AG09309 (cell line): ENCODE measurements at places on chromosomes 12 and 14.
A peak's percentile ranks its signal among the peaks of the same experiment; 100 is the strongest.

GRCh38 chr12:127355061-127355841 is 911.7 kb upstream of the TMEM132C start:
- no peak for DNase-seq

DNA sequence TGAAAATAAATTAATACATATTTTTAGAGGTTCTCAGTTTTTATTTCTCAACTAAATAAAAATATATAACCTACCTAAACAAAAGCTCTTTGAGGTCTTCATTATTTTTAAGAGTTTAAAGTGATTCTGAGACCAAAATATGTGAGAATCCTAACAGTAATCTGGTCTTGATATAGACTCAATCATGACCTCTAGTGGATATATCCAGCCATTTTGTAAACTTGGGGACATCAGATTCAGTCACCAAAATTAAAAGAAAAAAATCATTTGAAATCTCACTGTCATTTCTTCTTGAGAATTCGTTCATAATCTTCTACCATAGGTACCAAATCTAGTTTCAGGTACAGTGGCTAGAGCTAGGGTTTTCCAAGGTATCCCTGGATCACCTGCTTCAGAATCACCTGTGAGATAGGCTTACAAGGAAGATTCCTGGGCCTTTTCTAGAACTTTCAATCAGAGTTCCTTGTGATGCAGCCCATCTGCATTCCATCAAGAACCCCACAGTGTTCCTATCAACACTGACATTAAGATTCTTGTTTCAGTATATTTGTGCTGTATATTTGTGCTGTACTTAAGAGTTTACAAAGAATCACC is 214.9 kb downstream of the ADAMTS20 start:
- no peak for DNase-seq

DNA sequence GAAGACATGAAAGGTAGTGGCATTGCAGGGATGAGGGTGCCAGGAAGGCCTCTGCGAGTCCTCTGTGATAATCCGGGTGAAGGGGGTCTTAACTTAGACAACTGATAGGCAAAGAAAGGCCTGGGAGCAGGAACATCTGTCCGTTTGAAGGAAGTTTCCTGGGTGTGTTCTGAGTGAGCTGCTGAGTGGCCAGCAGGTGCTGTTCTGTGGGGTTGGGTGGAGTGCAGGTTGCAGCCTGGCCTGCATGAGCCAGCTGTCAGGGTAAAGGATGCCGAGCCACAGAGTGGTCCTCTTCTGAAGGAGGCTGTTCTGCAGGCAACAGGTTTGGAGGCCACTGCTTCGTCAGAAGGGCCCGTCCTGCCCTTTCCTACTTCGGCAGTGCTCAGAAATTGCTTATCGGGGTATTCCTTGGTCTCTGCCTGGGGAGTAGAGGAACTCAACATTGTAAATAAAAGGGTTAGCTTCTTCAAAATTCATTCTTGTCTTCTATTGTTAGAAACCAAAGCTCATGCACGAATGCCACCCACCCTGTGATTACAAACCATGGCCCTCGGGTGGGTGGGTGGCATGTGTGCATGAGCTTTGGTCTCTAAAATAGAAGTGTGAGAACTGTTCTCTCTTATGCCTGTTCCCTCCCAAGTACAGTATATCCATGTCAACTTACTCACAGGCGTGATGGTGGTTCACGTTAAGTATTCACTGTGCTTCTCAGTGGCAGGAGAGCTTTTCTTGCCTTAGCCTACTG is 118.9 kb downstream of the CHST11 start:
- no peak for DNase-seq

DNA sequence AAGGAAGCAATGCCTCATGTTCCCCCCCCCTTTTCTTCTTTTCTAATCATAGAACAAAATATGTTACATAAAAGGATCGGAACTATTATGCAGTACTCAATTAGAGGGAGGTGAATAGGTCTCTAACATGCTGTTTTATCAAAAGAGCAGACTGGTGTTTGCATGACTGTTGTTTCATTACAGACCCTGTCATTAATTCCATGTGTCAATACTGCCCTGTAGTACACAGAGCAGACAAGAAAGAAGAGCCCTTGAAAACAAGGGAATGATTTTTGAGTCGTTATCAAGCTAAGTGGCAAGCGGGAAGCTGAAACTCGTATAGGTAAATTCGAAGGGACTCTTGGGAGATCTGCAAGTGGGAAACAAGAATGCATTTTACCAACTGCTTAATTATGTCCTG is 76.9 kb upstream of the TMEM263 start:
- no peak for DNase-seq

GRCh38 chr12:47824198-47824597 is 4.5 kb upstream of the HDAC7 start:
- DNase-seq = no peak

- no peak for DNase-seq
Measured at GRCh38 chr12:132160016-132160415, 15.8 kb downstream of the NOC4L start.

GRCh38 chr14:68888025-68888850 is 90.9 kb downstream of the ACTN1 start:
- DNase-seq = no peak

DNA sequence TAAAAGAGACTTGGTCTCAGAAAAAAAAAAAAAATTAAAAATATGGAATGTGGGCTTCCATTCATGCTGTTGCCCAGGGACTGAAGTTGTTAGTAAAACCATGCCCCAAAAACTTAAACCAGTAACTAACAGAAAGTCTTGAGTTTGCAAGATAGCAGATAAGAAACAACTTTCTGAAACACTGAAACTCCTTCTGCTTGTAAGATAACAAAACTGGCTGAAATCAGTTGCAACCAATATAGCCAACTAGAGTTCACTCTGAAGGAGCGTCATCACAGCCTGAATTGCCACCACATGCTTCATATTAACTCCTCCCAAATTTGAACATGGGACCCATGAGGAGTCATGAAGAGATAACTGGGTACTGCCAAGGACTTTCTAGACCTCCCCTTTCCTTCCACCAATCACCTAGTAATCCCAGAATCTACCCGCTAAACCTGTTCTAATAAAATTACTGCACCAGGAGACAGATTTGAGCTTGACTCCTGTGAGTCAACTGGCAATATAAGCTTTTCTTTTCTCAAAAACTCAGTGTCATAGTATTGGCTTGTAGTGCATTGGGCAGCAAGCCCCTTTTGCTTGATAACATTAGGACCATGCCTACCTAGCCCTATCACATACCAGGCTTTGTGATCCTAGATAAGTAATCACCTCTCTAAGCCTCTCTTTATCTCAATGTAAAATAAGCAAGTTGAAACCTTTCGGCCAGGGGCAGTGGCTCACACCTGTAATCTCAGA is 53.6 kb downstream of the R3HDM2 start:
- no peak for DNase-seq

- DNase-seq = no peak
Measured at GRCh38 chr12:96902076-96902475, 5.0 kb upstream of the NEDD1 start.

GRCh38 chr14:69595336-69595735 is 16.1 kb upstream of the SUSD6 start:
- no peak for DNase-seq

DNA sequence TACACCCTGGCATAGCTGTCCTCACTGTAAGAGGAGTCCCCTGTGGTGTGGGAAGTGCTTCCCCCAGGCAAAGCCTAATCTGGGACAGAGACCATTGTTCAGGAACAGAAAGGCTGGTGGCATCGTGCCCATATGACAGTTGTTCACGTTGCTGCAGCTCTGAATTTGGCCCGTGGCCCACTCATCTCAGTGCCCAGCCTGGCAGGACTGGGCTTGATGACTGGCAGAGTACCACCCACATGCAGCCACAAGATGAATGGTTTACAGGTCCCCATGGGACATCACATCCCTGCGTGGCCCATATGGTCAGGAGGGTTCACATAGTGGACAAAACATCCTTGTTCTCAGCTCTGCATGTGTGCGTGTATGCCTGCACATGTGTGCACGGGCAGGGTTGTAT is 17.5 kb downstream of the IQSEC3 start:
- no peak for DNase-seq

DNA sequence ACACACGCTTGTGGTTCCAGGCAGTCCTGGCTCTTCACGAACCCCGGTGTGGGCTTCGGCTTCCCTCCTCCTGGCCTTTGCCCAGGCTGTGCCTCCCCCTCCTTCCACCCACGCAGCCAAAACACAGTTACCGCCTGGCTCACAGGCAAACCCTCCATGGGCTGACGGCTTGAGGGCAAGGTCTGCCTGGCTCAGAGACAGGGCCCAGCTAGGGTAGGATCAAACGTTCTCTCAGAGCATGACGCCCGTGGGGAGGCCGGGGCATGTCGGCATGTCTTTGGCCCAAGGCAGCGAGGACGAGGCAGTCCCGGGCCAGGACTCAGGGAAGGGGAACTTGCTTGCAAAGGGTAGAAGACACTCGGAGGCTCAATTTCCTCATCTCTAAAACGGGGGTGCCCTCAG is 2.1 kb downstream of the SLC25A47 start:
- DNase-seq = no peak

DNA sequence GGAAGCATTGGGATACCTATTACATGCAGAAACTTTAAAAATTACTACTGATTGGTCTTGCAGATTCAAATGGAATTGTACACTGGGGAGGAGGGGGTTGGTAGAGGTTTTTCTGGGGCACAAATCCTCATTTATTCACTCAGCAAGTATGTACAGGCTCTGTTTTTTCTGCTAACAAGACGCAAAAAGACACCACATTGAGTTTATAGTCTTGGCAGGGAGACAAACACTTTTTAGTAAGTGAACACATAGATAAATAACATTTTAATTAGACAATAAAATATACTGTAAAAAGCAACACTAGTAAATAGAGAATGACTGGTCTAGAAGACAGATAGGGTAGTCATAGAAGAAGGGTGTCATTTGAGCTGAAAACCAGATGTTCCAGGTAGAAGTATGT is 23.8 kb downstream of the GLIPR1L2 start:
- DNase-seq = peak; percentile 27

DNA sequence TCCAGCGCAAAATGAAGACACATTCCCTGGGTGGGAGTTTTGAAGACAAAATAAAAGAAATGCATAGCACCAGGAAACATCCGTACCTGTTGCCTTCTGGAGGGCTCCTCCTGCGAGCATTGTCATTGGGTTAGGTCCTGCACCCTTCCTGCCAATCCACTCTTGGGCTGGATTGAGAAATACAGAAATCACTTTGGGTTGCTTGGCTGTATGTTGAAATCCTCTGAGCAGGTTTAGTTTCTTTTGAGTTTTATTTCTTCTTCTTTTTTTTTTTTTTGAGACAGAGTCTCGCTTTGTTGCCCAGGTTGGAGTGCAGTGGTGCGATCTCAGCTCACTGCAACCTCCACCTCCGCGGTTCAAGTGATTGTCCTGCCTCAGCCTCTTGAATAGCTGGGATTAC is 67.6 kb downstream of the ARF6 start:
- no peak for DNase-seq

GRCh38 chr12:124434354-124434753 is 133.1 kb downstream of the NCOR2 start:
- DNase-seq = no peak

- DNase-seq = no peak
Measured at GRCh38 chr12:80935111-80935510, 2.6 kb downstream of the LIN7A start.

DNA sequence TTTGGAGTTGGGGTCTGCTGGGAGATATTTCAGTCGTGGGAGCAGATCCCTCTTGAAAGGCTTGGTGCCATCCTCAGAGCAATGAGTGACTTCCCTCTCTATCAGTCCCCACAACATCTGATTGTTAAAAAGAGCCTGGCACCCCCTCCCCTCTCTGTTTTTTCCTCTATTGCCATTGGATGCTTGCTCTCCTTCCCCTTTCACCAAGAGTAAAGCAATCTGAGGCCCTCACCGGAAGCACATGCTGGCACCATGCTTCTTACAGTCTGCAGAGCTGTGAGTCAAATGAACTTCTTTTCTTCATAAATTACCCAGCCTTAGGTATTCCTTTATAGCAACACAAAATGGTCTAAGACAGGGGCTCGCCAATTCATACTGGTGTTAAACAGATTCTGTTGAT is 99.1 kb upstream of the CCND2 start:
- no peak for DNase-seq

DNA sequence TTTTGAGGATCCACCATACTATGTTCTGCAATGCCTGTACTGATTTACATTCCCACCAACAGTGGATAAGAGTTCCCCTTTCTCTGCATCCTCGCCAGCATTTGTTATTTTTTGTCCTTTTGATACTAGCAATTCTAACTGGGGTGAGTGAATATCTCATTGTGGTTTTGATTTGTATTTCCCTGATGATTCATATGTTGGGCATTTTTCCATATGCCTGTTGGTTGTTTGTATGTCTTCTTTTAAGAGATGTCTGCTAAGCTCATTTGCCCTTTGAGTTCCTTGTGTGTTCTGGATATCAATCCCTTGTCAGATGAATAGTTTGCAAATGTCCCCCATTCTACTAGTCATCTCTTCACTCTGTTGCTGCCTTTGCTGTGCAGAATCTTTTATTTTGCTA is 49.0 kb upstream of the MSRB3 start:
- DNase-seq = peak; percentile 8

GRCh38 chr14:75267141-75267721 is 11.4 kb upstream of the FOS start:
- no peak for DNase-seq

DNA sequence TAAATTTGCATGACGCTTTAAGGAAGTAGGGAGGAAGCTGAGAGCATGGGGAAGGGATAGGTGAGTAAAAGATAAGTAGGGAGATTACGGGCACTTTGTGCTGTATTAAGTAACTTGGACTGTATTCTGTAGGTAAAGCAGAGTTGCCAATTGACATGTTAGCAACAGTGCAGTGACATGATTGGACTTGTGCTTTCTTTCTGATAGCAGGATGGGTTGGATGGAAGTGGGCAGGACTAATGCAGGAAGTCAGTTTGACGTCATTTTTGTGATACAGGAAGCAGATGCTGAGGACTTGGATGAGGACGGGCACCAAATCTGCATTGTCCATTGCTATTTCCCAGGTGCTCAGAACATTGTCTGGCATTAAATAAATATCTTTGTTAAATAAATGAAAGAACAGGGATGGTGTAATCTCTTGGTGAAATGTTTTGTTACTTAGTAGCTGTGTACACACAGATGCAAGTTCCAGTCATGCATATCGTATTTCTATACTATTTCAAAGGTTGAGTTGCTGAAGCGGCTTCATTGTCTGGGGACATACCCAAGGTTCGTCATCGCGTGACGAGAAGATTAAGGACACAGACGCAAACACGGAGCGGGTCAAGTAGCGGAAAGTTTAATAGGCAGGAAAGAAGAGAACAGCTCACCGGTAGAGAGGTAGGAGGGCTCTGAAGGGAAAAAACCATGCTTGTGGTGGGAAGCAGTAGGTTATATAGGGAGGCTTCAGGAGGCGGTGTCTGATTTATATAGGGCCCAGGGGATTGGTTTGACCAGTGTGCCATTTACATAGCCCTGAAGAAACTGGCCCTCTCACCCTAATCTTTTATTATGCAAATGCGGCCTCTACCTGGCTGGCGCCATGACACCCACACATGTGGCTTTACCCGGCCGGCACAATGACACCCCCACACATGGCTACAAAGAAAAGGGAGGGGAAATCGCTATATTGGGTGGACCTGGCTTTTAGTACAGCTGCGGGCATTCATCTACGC is 30.7 kb downstream of the GUCY2C start:
- DNase-seq = no peak

DNA sequence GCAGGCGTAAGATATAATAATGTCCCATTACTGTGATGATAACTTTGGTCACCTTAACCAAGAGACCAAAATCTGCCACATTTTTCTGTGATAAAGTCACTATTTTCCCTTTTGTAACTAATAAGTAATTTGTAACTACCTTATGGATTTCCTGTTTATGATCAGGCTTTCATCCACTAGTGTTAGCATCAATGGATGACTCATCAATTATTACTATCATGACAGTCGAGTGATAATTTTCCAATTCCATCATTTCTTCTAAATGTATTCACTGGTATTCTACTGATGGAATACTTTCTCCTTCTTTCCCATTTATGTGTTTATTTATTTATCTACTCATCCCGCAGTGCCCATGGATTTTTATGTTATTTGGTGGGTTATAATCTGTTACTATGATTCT is 148.4 kb downstream of the UNC79 start:
- no peak for DNase-seq
